Left hindlimb (tissue), 1 donor: ENCODE measurements at places on chromosomes 7 and 10.

DNA sequence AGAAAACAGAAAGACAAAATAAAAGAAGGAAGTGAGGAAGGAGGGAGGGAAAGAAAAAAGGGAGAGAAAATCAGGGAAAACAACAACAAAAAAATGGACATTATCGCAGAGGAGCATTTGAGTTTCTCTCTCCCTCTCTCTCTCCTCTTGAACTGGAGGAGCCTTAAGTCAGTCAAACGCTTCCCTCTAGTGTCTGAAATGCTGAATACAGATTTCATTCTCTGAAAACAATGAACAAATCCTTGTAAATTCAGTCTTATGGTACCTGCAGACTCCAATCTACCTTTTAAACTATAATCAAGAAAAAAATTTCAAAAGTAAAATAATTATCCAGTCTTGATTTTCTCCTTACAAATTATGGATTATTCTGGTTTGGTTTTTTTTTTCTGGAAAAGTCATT is 89.2 kb upstream of the PFKP start:
- DNase-seq, result no peak

- no peak for DNase-seq
Observed at GRCh38 chr10:103605359-103606096, 112.0 kb downstream of the NEURL1 start.

- no peak for DNase-seq
Observed at GRCh38 chr7:107164092-107164491, 4.7 kb upstream of the HBP1 start.

GRCh38 chr7:103113164-103113563 is 35.7 kb downstream of the NAPEPLD start:
- DNase-seq, result peak; percentile 49

- DNase-seq, result no peak
Observed at GRCh38 chr7:40402661-40403060, 267.9 kb downstream of the SUGCT start.

DNA sequence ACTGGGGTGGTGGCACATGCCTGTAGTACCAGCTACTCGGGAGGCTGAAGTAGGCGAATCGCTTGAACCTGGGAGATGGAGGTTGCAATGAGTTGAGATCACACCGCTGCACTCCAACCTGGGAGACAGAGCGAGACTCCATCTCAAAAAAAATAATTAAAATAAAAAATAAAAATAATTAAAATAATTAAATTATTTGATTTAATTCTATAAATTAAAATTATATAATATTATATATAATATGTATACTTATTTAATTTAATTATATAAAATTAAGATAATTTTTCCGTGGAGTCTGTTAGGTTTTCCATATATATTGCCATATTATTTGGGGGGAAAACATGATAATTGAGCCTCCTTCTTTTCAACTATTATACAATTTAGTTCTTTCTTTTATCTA is 12.0 kb downstream of the WIPF3 start:
- no peak for DNase-seq

- no peak for DNase-seq
Observed at GRCh38 chr10:79125092-79125491, 56.3 kb downstream of the ZMIZ1 start.

DNA sequence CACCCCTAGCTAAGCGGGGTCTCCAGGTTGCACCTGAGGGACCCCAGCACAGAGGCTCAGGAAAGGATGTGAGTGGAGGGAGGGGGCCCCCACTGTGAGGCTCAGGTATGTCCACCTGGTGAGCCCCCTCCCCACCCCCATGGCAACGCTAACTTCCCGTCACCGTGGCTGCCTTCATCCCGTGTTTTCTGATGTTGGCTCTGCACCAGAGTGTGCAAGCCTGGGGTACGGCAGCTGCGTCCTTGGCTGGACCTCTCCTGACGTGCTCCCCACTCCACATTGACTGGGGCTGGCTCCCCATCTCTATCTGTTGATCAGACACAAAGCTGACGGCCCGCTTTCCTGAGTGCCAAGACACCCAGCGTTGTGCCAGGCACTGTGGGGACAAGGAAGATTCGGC is 136.7 kb downstream of the ACTR3B start:
- DNase-seq, result no peak

DNA sequence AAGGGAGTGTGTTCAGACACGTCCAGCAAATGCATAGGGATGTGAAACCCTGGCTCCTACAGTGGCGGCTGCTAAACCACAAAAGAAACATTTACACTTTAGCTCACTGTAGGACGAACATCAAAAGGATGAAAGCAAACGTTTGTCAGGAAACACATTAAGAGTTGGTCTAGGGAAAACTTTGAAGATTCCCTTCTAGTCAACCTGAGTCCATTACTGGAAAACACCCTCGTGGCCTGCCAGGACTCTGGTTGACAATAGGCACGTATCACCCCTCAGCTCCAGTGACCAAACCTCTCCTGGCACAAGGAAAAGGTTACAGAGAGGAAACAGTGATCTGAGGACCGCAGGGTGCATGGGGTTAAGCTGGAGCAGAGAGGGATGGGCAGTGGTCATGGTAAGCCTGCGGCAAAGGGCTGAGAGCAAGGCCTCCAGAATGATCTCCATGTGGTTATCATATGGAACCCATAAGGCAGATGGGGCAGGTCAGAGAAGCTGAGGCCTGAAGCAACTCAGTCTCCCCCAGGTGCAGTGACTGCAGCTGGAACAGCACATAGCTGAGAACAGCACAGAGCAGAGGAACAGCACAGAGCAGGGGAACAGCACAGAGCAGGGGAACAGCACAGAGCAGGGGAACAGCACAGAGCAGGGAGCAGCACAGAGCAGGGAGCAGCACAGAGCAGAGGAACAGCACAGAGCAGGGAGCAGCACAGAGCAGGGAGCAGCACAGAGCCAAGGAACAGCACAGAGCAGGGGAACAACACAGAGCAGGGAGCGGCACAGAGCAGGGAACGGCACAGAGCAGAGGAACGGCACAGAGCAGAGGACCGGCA is 49.9 kb downstream of the CHST15 start:
- DNase-seq, result no peak

- no peak for DNase-seq
Observed at GRCh38 chr10:26485150-26485941, 47.2 kb downstream of the APBB1IP start.

GRCh38 chr10:132141526-132142395 is 45.0 kb upstream of the DPYSL4 start:
- DNase-seq, result no peak

- no peak for DNase-seq
Observed at GRCh38 chr10:103555712-103556111, 62.2 kb downstream of the NEURL1 start.

- DNase-seq, result no peak
Observed at GRCh38 chr10:120738658-120739057, 112.5 kb upstream of the WDR11 start.

GRCh38 chr10:59801171-59801570 is 47.9 kb upstream of the MRLN start:
- no peak for DNase-seq

DNA sequence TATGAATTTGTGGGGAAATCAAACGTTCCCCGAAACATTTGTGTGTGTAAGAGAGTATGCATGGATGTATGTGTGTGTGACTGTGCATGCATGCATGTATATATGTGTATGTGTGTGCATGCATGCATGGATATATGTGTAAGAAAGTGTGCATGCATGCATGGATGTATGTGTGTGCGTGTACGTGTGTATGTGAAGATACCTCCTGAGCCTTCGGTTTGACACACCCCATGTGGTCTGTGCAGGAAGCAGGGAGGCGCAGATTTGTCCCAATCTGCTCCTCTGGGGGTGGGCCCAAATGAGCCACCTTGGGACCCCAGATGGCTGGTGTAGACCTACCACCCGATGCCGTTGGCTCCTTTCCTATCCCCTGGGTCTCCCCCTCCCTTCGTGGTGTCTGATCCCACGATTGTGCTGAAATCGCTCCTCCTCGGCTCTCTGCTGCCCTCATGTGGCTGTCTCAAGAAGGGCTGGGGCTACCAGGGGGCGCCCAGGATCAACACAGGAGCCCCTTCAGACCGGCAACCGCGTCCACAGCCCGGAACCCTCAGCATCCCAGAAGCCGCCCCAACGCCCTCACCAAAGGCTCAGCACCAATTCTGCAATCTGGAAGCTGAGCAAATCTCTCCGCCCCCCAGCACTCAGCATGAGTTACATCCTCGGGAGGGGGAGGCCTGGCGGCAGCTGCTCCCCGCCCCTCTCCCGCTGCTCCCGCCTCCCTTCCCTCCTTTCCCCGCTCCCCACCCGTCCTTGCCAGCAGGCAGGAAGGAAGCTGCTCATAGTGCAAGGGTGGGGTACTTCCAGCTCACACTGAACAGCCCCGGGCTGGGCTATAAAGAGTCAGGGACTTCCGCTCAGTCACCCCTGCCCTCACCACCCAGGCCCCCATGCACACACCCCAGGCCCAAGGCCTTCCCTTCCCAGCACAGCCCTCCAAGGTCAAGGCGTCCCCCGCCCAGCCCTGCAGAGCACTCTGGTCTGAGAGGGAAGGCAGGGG is 2.3 kb upstream of the NOS3 start:
- DNase-seq, result peak; percentile 80

DNA sequence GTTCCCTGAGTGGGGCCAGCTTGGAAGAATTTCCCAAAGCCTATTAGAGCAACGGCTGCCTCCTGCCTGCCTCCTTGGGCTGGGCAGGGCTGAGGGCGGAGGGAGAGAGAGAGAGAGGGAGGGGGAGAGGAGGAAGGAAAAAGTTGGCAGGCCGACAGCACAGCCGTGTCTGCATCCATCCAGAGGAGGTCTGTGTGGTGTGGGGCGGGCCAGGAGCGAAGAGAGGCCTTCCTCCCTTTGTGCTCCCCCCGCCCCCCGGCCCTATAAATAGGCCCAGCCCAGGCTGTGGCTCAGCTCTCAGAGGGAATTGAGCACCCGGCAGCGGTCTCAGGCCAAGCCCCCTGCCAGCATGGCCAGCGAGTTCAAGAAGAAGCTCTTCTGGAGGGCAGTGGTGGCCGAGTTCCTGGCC is at the start of gene AQP1:
Gene AQP1, plus strand, starts transcription at position 293 of the 409 bp plus-strand sequence. Its CDS starts 57 bp downstream, at position 350.
- DNase-seq, result peak; percentile 94

DNA sequence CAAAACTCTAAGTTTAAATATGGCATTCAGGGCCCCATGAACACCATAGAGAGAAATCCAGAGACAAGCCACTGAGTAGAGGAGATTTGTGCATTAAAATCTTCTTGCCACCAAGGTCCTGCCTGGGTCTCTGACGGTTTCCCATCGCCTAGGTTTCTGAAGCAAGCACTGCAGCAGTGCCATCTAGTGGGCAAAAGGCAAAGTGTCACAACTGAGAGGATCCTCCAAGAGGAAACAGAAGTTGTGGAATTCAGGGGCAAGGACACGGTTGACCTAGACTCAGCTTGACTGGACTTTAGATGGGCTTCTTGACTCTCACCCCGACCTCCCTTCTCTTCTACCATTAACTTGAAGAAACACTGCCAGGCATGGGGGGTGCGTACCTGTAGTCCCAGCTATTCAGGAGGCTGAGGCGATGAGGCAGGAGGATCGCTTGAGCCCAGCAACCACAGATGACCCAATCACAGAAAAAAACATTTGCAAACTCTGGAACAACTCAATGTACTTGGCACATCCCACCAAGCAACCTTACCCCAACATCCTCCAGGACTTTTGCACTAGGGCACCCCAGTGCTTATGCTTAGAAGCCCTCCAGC is 604.1 kb downstream of the GALNT17 start:
- DNase-seq, result peak; percentile 59

- DNase-seq, result no peak
Observed at GRCh38 chr7:54946271-54946670, 72.5 kb upstream of the EGFR start.

DNA sequence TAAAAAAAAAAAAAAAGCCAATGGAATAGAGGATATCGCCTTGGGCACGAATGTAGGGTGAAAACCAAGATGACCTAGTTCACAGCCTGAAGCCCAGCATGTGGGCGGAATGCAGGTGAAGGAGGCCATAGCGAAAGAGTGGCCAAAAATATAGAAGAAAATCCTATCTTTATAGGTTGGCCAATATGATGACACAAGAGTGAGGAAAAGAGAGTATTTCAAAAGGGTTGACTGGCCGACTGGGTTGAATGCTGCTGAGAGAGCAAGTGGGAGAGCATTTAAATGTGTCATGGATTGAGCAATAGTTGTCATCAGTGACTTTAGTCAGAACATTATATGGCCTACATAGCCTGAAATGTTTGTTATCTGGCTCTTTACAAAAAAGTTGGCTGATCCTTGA is 17.2 kb upstream of the GLI3 start:
- DNase-seq, result no peak

DNA sequence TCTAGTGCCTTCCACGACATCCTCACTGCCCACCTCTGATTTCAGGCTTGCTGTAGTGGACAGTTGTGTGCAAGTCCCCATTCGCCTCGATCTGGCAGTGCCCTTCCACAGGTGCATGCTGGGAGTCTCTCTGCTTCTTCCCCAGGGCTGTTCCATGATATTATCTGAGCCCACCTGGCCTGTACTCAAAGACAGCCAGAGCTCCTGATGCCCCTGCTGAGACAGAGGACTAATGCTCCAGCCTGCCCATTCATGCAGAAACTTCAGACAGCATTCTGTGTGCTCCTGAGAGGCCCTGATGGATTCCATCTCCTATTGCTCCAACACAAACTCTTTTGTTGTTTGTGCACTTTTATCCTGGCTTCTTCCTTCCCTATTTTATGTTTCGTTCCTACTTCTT is 164.8 kb upstream of the PRSS58 start:
- DNase-seq, result no peak

- DNase-seq, result no peak
Observed at GRCh38 chr7:157016024-157016351, 5.5 kb upstream of the MNX1 start.

DNA sequence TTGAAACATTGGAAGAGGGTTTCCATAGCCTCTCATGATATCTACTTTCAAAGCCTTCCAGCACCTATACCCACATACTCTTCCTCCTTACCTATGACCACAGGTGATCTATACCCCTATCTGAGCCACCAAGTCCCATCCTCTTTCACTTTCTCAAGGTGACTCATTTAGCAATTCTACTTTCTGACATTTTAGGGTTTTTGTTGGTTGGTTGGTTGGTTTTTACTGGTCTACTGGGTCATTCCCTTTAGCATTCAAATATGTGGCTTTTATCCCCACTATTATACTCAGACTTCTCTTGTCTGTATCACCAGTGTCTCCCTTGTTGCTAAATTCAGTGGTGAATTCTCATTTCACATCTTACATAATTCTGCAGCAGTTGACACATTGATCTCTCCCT is 130.4 kb upstream of the STEAP4 start:
- no peak for DNase-seq
